ENCODE measurements at places on chromosomes 13 and 19.

DNA sequence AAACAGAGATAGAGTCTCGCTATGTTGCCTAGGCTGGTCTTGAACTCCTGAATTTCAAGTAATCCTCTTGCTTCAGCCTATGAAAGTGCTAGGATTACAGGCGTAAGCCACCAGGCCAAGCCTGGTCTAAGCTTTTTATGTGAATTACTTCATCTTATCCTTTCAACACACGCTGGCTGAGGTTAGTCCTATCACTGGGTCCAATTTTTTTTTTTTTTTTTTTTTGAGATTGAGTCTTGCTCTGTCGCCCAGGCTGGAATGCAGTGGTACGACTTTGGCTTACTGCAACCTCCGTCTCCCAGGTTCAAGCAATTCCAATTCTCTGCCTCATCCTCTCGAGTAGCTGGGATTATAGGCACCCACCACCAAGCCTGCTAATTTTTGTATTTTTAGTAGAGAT lies 10.4 kb downstream of the MYO1F start:
- DNase-seq = no peak

DNA sequence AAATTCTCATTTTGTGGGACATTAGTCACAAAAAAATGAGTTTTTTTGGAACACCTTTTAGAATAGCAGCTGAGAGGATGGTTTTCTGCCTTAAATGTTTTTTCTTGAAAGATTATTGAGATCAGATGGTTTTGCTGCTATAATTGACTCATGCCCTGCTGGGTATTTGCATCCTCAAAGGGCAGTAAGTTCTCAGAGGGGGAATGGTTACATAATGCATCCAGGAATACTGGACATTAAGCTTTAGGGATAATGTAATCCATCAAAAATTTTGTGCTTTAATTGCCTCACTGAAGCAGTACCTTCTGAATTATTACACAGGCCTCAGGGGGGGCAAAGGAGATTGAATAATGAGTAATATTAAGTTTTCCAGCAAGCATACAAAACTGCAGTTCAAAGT lies 866.3 kb upstream of the SPRY2 start:
- no peak for DNase-seq

GRCh38 chr19:32895384-32895783 lies 25.8 kb upstream of the SLC7A9 start:
- no peak for DNase-seq

- peak; percentile 64 for DNase-seq
Observed at GRCh38 chr19:8158411-8159074, 9.2 kb upstream of the FBN3 start.

GRCh38 chr19:12994701-12995595 lies at the start of gene NFIX:
Gene NFIX, plus strand, starts transcription at chr19:12995475. Its CDS starts 363 bp downstream, at chr19:12995838.
- DNase-seq = peak; percentile 79

Measured in activated CD8-positive, alpha-beta memory T cell treated with anti-CD3 and anti-CD28 coated beads for 24 hours (primary cell).